ENCODE measurements at places on chromosomes 1 and 21. TPM values are rescaled to one million over a fixed set of nuclear protein-coding genes. Genes with fewer than 3 reads are reported as not detected.

The RNU1-3 gene
- 3,042 TPM for total RNA-seq

- H3K27ac ChIP-seq: no peak overlapping the region
- no peaks in the 10 kb centered on the region for H3K4me1 ChIP-seq
These were observed 49.8 kb downstream of the DHRS3 start for GRCh38 chr1:12568009-12568767.

- DNase-seq: no peak
- H3K4me1 ChIP-seq: peaks cover 36% of the 10 kb centered on the region
- H3K4me3 ChIP-seq: no peak overlapping the region
- H3K27me3 ChIP-seq: no peaks in the 10 kb centered on the region
- peaks cover 13% of the 10 kb centered on the region for H3K36me3 ChIP-seq
- H3K27ac ChIP-seq: no peak overlapping the region
These were observed 3.1 kb downstream of the PRDM2 start for GRCh38 chr1:13703128-13703513.

The AIRE gene
- total RNA-seq: not detected

The MMEL1 gene
- total RNA-seq: 0.84 TPM

DNA sequence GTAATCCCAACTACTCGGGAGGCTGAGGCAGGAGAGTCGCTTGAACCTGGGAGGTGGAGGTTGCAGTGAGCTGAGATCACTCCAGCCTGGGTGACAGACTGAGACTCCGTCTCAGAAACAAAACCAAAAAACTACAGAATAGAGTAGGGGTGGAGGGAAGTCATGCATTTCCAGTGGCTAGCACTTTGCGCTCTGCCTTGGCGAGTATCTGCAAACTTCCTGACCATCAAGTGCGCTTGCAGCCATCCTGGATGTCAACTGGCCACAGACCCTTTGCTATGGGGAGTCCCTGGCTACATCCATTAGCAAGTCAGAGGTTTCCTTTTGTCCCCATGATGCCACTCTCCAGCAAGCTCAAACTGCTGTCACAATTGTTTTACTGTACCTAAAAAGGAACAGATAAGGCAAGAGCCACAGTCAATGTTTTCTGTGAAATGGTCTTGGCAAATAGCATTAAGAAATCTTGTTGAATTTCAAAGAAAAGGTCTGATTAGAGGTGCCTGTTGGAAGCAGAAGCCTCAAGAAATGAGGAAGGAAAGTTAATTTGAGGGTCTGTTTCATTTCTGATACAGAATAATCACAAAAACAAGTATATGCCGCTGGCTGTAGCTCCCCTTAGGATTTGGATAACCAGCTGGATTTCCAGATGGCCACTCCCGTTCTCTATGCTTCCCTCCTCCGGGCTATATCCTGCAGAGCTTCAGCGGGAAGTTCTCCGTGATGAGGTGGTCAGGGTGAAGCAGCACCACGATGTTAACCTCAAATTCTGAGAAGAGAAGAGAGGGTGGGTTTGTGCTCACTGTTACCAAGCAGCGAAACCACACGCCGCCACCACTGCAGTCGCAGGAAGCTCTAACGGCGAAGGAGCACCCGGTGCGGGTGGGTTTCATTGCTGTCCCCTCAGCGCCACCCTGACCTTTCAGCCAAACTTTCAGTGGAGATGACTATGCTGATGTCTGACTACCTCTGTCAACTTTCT, 42.0 kb downstream of the VPS26C start:
- peaks cover 33% of the 10 kb centered on the region for H3K36me3 ChIP-seq
- H3K27ac ChIP-seq: no peak overlapping the region
- H3K27me3 ChIP-seq: no peaks in the 10 kb centered on the region
- H3K4me3 ChIP-seq: no peak overlapping the region
- peaks cover 4% of the 10 kb centered on the region for H3K4me1 ChIP-seq

The TENT5C gene
- total RNA-seq: 1.3 TPM

GRCh38 chr1:12525311-12526181, 92.5 kb downstream of the DHRS3 start:
- DNase-seq: no peak
- no peaks in the 10 kb centered on the region for H3K36me3 ChIP-seq
- peak overlapping the region; percentile 83 for H3K27ac ChIP-seq
- no peaks in the 10 kb centered on the region for H3K27me3 ChIP-seq

DNA sequence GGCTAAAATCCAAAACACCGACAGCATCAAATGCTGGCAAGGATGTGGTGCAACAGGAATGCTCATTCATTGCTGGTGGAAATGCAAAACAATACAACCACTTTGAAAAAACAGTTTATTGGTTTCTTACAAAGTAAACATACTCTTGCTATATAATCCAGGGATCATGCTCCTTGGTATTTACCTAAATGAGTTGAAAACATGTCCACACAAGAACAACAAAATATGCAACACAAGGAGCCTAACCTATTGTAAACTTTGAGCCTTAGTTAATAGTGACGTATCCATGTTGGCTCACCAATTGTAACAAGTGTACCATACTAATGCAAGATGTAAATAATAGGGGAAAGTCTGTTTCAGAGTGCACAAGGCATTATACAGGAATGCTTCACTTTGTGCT, 37.2 kb upstream of the PGBD5 start:
- peaks cover 22% of the 10 kb centered on the region for H3K27me3 ChIP-seq
- no peaks in the 10 kb centered on the region for H3K4me1 ChIP-seq
- no peak overlapping the region for H3K27ac ChIP-seq
- no peak for DNase-seq
- no peaks in the 10 kb centered on the region for H3K36me3 ChIP-seq

GRCh38 chr1:210170220-210170619, 62.4 kb upstream of the SERTAD4 start:
- H3K4me1 ChIP-seq: no peaks in the 10 kb centered on the region
- H3K27ac ChIP-seq: no peak overlapping the region
- no peak for DNase-seq
- H3K27me3 ChIP-seq: no peaks in the 10 kb centered on the region

DNA sequence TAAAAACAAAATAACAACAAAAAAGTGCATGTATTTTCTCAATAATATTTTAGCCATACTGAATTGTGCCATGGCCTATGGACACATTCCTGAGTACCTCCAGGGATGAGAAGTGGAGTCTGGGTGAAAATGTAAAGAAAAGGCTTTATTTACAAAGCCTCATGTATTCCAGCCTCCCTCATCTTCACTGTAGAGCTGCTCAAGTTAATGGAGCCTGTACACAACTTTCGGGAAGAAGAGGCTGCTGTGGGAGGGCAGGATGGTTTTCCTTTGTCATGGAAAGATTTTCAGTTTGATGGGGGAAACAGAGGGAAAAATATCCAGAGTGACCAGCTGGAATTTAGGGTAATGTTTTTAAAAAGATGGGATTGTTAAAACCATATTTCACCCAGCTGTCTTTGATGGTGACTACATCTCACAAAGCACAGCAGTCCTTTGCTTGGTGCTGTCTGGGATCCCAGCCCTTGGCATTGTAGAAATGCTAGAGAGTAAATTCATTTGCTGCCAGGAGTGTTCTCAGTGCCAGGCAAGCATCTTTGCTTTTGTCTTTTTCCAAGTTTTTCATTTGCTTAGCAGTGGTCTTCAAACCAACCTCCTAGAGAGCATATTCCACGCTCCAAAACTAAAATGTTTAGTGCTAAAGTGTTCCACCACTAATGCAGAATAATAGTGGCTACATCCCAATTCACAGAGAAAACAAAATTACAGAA, 54.9 kb downstream of the DPT start:
- H3K27ac ChIP-seq: no peak overlapping the region
- H3K4me3 ChIP-seq: no peak overlapping the region
- H3K4me1 ChIP-seq: peaks cover 11% of the 10 kb centered on the region
- DNase-seq: no peak
- no peaks in the 10 kb centered on the region for H3K27me3 ChIP-seq

GRCh38 chr1:43554444-43554992, 23.8 kb downstream of the PTPRF start:
- DNase-seq: no peak
- H3K4me3 ChIP-seq: no peak overlapping the region
- peaks cover 4% of the 10 kb centered on the region for H3K36me3 ChIP-seq
- peak overlapping the region; percentile 86 for H3K27ac ChIP-seq
- peaks cover 15% of the 10 kb centered on the region for H3K4me1 ChIP-seq

DNA sequence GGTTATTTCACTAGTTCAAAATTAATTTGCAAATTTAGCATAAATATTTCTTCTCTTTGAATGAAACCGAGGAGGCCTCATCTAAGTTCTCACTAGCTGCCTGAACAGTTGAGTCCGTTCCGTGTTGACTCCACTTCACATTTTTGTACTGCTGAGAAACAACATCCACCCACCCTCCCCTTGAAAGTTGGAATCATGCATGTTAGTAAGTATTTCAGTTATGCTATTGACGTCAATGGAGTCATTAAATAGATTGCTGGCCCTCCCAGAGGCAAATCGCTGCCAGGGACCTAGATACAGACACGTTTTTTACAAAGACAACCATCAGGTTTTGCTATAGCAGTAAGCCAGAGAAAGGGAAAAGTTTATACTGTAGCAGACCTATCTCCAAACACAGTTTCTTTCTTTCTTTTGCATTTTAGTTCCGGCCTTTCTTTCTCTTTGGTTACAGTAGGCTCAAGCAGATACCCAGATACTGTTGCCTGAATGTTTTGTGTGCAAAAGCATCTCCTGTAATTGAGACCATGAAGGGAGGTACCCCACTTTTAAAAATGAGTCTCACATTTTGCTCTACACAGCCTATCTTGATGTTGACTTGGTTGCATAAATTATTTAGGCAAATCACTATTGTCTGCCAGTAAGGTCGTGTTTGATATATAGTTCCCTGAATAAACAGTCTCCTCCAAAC, 262.6 kb upstream of the SGIP1 start:
- peak overlapping the region; percentile 69 for H3K4me3 ChIP-seq
- H3K27me3 ChIP-seq: no peaks in the 10 kb centered on the region
- H3K27ac ChIP-seq: peak overlapping the region; percentile 91
- H3K36me3 ChIP-seq: no peaks in the 10 kb centered on the region
- H3K4me1 ChIP-seq: peaks cover 66% of the 10 kb centered on the region
- DNase-seq: peak; percentile 37

- no peak overlapping the region for H3K4me3 ChIP-seq
- H3K36me3 ChIP-seq: no peaks in the 10 kb centered on the region
- H3K27ac ChIP-seq: no peak overlapping the region
- H3K4me1 ChIP-seq: no peaks in the 10 kb centered on the region
- no peaks in the 10 kb centered on the region for H3K27me3 ChIP-seq
These were observed 13.4 kb upstream of the UAP1 start for GRCh38 chr1:162548170-162548569.

The SPATA17 gene
- total RNA-seq: 2.5 TPM

- DNase-seq: no peak
- peak within 1 kb of the TSS; percentile 90 for H3K27ac ChIP-seq
- peaks cover 16% of the 10 kb centered on the region for H3K4me1 ChIP-seq
- H3K27me3 ChIP-seq: peaks cover 2% of the 10 kb centered on the region
- H3K4me3 ChIP-seq: peak within 1 kb of the TSS; percentile 90
These were observed at the start of gene PATJ for GRCh38 chr1:61741711-61742619. PATJ (plus strand) TSS chr1:61742480; CDS start chr1:61762893, 20,413 bp downstream.

The PM20D1 gene
- not detected for total RNA-seq

GRCh38 chr1:67532452-67533216, 102.4 kb upstream of the SERBP1 start:
- no peak overlapping the region for H3K4me3 ChIP-seq
- no peaks in the 10 kb centered on the region for H3K36me3 ChIP-seq
- peak; percentile 5 for DNase-seq
- no peak overlapping the region for H3K27ac ChIP-seq

DNA sequence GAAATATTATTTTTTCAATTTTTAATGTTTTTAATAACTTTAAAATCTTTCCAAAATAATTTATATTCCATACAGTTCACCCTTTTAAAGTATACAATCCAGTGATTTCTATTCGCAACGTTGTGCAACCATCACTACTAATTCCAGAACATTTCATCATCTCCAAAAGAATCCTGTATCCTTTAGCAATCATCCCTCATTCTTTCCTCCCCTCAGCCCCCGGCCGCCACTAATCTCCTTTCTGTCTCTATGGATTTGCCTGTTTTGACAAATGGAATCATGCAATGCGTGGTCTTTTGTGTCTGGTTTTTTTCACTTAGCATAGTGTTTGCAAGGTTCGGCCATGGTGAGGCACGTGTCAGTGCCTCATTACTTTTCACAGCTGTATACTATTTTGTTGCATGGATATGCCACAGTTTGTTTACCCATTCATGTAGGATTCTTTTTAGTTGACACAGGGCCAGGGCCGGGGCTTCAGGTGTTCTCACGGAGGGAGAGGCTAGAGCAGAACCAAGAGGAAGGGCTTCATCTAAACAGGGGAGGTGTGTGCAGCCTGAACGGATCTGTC, 40.6 kb upstream of the ZBTB40 start:
- peaks cover 5% of the 10 kb centered on the region for H3K27me3 ChIP-seq
- no peak for DNase-seq

The LIN28A gene
- total RNA-seq: 455 TPM

The FCMR gene
- total RNA-seq: not detected

The LIPI gene
- total RNA-seq: not detected

- peaks cover 14% of the 10 kb centered on the region for H3K4me1 ChIP-seq
- H3K27ac ChIP-seq: no peak overlapping the region
- DNase-seq: no peak
These were observed 657.4 kb downstream of the AJAP1 start for GRCh38 chr1:5311634-5312292.

The OR2L5 gene
- not detected for total RNA-seq

DNA sequence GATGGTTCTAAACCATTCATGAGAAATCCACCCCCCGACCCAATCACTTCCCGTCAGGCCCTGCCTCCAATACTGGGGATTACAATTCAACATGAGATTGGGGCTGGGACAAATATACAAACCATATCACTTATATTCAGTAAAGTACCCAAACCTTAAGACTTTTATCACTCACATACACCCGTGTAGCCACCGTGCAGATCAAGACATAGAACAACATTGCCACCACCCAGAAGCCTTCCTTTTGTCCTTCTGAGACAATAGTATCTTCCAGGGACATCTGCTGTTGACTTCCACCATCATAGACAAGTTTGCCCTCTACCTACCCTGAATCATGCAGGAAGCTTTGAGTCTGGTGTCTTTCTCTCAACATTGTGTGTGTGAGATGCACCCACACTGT, 37.5 kb downstream of the CLIC6 start:
- no peaks in the 10 kb centered on the region for H3K36me3 ChIP-seq
- no peak for DNase-seq
- H3K4me1 ChIP-seq: no peaks in the 10 kb centered on the region
- no peak overlapping the region for H3K4me3 ChIP-seq
- H3K27ac ChIP-seq: no peak overlapping the region
- no peaks in the 10 kb centered on the region for H3K27me3 ChIP-seq

All from neural crest cell (in vitro differentiated cells).